ENCODE measurements at places on chromosomes 5 and 9.
A peak's percentile ranks its signal among the peaks of the same experiment; 100 is the strongest.

DNA sequence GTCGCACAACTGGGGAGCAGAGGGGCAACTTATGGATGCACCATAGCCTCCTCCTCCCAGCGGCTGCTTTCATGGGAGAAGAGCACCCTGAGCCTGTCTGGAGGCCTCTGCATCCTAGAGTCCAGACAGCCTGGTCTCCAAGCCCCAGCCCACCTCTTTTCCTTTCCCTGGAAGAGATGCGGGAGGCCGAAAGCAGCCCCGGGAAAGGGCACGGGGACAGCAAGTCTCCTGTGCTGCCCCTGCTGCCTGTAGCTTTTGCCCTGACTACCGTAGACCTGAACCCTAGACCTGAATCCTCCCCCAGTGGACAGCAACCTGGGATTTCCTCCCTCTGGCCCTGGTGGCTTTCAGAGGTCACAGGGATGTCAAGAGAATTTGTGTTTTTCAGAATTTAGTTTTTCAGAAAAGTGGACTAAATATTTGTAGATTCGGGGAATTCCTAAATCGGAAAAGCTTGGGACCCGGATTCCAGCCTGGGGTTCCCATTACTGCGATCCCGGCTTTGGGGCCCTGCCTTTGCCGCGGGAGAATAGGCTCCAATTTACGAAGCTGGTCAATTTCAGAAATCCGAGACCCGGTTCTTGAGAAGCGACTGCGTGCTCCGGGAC is 4.3 kb upstream of the PITX1 start:
- no peaks in the 10 kb centered on the region for H3K36me3 ChIP-seq
- H3K4me3 ChIP-seq: no peak overlapping the region
- H3K4me1 ChIP-seq: peaks cover under 1% of the 10 kb centered on the region
- H3K27me3 ChIP-seq: peaks cover 93% of the 10 kb centered on the region
- no peak for DNase-seq
- H3K27ac ChIP-seq: no peak overlapping the region

DNA sequence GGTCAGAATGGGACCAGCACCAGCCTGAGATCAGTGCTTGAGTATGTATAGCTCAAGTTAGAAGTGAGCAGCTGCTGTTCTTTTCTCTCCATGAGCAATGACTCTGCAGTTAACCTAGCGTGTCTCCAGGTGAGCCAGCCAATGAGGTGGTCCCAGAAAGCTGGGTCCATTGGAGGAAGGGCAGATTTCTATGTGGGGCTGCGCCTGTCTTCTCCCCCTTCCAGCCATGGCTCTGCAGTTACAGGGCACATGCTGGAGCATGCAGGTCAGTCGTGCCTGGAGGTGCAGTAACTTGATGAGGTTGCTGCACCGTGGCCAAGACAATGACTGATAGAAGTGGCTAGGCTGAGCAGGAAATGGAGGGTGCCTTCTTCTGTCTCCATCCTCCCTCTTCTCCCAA is 29.6 kb upstream of the CXCL14 start:
- H3K36me3 ChIP-seq: no peaks in the 10 kb centered on the region
- no peaks in the 10 kb centered on the region for H3K27me3 ChIP-seq
- peak overlapping the region; percentile 38 for H3K27ac ChIP-seq
- DNase-seq: no peak

GRCh38 chr9:2016408-2017330 is 1.5 kb downstream of the SMARCA2 start:
- H3K4me1 ChIP-seq: peaks cover 5% of the 10 kb centered on the region
- peak overlapping the region; percentile 76 for H3K4me3 ChIP-seq
- no peaks in the 10 kb centered on the region for H3K27me3 ChIP-seq
- no peaks in the 10 kb centered on the region for H3K36me3 ChIP-seq

GRCh38 chr9:23232831-23233230 is 593.2 kb downstream of the ELAVL2 start:
- no peaks in the 10 kb centered on the region for H3K36me3 ChIP-seq
- no peak overlapping the region for H3K27ac ChIP-seq

DNA sequence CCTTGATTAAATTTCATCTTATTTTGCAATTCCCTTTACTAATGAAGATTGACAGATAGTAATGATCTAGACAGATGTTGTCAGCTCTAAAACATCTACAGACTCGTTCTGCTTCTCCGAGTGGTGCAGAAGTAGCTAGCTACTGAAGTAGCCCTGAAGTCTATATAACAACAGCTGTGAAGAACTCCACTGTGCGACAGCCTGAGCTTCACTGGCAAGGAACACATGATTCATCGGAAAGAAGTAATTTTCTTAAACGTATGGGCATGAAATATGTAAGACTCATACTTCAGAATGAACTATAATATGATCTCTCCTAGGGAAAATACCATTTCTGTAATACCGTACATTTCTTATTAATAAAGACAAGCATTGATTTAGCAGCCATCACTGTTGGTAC is 96.2 kb downstream of the TRPM3 start:
- DNase-seq: no peak
- no peaks in the 10 kb centered on the region for H3K27me3 ChIP-seq
- H3K4me1 ChIP-seq: no peaks in the 10 kb centered on the region
- H3K27ac ChIP-seq: no peak overlapping the region
- no peaks in the 10 kb centered on the region for H3K36me3 ChIP-seq

- peak overlapping the region; percentile 82 for H3K27ac ChIP-seq
- H3K36me3 ChIP-seq: no peaks in the 10 kb centered on the region
- no peaks in the 10 kb centered on the region for H3K27me3 ChIP-seq
- no peak overlapping the region for H3K4me3 ChIP-seq
- H3K4me1 ChIP-seq: no peaks in the 10 kb centered on the region
Measured at GRCh38 chr5:176646049-176646706, 1.1 kb upstream of the TSPAN17 start.

GRCh38 chr9:123511326-123512277 is 155.6 kb downstream of the CRB2 start:
- no peaks in the 10 kb centered on the region for H3K36me3 ChIP-seq
- no peaks in the 10 kb centered on the region for H3K27me3 ChIP-seq
- DNase-seq: no peak
- H3K4me1 ChIP-seq: no peaks in the 10 kb centered on the region
- no peak overlapping the region for H3K27ac ChIP-seq
- H3K4me3 ChIP-seq: no peak overlapping the region

DNA sequence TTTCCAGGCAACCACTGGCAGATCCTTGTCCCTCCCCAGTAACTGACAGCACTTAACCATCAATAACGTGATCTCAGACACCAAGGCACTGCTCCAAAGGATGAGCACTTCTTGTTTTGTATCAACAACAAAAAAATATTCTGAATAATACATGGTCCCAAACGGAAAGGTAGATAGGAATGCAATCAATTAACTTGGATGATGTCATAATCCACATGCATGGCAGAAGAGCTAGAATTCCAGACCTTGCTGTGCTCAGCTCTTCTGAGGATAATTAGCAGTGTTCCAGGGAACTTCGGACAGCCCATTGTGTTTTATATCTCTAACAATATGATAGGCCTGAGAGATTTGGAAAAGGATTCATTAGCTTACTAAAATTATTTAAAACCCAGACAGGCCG is 288.4 kb upstream of the PCSK5 start:
- H3K36me3 ChIP-seq: no peaks in the 10 kb centered on the region
- H3K27ac ChIP-seq: no peak overlapping the region
- no peaks in the 10 kb centered on the region for H3K27me3 ChIP-seq
- DNase-seq: no peak
- H3K4me3 ChIP-seq: no peak overlapping the region

GRCh38 chr9:126411225-126411947 is 84.8 kb downstream of the MVB12B start:
- no peaks in the 10 kb centered on the region for H3K36me3 ChIP-seq
- no peak for DNase-seq
- no peak overlapping the region for H3K27ac ChIP-seq
- H3K4me3 ChIP-seq: no peak overlapping the region

DNA sequence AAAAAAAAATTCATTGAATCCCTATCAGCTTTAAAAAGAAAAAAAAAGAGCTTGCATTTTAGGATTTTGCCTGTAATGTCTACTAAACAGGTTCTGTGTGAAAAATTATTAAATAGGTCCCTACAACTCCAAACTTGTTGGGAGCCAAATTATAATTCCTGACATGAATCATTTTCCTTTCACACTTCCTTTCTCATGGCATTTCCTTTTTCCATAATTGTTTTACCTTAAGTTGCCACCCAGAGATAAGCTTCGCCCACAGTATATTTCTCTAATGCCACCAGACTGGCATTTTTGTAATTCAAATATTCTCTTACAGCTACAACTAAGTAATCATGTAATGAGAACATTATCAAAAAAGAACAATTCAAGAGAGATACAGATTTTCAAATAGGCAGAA is 348.8 kb downstream of the EFNA5 start:
- H3K4me3 ChIP-seq: no peak overlapping the region
- no peaks in the 10 kb centered on the region for H3K36me3 ChIP-seq
- no peak overlapping the region for H3K27ac ChIP-seq
- DNase-seq: no peak
- H3K4me1 ChIP-seq: no peaks in the 10 kb centered on the region
- no peaks in the 10 kb centered on the region for H3K27me3 ChIP-seq

DNA sequence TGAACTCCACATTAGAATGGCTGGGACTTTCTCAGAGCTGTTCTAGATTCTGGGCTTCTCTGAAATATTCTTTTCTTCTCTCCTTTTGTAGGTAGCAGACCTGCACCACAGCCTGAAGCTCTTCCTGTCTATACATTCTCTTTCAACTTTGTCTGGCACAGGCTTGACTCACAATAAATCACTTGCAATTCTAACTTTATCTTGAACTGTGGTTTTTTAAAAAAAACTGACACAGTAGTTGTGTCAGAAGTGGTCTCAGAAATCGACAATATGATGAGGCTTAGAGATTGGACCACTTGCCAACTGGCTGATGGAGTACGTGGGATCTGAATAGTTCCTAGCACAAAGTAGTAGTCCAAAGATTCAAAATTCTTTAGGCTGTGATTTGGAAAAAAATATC is 24.1 kb upstream of the CDH9 start:
- H3K4me1 ChIP-seq: no peaks in the 10 kb centered on the region
- H3K27ac ChIP-seq: no peak overlapping the region
- H3K4me3 ChIP-seq: no peak overlapping the region
- no peaks in the 10 kb centered on the region for H3K36me3 ChIP-seq
- H3K27me3 ChIP-seq: no peaks in the 10 kb centered on the region
- no peak for DNase-seq

- no peaks in the 10 kb centered on the region for H3K36me3 ChIP-seq
- H3K4me1 ChIP-seq: no peaks in the 10 kb centered on the region
- no peaks in the 10 kb centered on the region for H3K27me3 ChIP-seq
- H3K4me3 ChIP-seq: no peak overlapping the region
- no peak for DNase-seq
Measured at GRCh38 chr9:73459817-73460216, 308.2 kb downstream of the ANXA1 start.

DNA sequence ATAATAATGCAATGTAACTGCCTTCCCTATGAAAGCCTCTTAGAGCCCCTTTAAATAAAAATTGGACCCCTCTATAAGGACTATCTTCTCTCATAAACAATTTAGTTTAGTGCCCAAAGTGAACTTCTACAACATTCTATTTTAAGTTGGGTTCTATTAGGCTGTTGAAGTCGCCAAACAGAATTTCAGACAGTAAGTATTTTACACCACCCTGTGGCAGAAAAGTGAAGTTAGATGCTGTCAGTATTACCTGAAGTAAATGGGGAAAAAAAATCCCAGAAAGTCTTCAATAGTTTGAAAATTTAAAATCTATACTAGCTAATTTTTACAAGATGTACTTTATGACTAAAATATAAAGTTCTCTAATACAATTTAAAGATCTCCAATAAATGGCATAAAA is 29.5 kb downstream of the CAAP1 start:
- no peak overlapping the region for H3K27ac ChIP-seq
- H3K4me3 ChIP-seq: no peak overlapping the region
- no peaks in the 10 kb centered on the region for H3K27me3 ChIP-seq
- DNase-seq: no peak
- H3K4me1 ChIP-seq: no peaks in the 10 kb centered on the region

GRCh38 chr5:61327760-61328753 is 4.0 kb upstream of the ZSWIM6 start:
- no peaks in the 10 kb centered on the region for H3K27me3 ChIP-seq
- no peak overlapping the region for H3K4me3 ChIP-seq
- no peaks in the 10 kb centered on the region for H3K4me1 ChIP-seq
- DNase-seq: no peak
- H3K27ac ChIP-seq: no peak overlapping the region

DNA sequence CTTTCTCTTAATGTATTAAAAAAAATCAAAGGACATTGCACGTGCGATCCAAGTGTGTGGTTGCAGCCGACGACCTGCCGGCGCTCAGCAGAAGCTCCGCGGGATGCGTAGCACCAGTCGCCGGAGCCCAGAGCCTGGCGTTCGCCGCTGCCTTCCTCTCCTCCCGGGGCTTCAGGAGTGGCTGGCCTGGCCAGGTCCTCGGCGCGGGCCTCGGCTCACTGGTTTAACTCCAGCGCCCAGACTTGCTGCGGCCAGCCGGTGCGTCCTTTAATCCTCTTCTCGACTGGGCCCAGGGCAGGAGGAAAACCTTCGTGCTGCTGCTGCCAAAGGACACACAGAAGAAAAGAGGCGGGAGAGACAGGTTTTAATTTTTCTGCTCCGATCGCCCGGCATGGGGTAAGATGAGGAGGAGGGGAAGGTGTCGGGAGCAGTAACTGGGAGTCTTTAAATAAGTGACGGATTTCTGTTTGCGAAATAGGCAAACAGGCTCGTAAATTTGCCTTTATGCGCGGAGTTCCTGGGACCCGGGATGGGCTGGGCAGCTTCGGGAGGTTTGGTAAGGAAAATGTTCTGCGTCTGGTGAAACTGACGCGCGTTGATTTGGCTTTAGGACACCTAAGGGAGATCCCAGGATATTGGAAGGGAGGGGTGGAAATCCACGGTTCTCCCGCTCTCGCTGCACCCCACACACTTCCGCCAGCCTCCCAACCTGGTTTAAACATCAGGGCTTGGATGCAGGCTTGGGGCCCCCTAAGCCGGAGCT is 2.3 kb downstream of the HAND1 start:
- no peaks in the 10 kb centered on the region for H3K36me3 ChIP-seq
- H3K4me1 ChIP-seq: peaks cover 26% of the 10 kb centered on the region
- no peak overlapping the region for H3K27ac ChIP-seq

DNA sequence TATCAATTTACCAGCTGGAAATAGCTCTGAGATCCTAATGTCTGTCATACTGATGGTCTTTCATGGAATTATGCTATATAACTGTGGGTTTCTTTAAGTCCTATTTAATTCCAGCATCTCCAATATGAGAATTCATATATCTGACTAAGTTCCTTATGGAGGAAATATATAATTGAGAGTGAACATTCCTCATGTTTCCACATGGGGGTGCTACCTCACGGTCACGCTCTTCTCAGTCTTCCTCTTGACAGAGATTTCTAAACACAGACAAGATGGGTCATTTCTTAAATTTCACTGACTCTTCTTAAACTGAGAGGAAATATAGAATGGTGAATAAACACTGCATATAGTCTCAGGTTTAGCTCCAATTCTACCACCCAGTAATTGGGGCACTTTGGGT is 212.1 kb downstream of the SLF1 start:
- no peak overlapping the region for H3K27ac ChIP-seq
- H3K36me3 ChIP-seq: no peaks in the 10 kb centered on the region
- DNase-seq: no peak
- H3K27me3 ChIP-seq: no peaks in the 10 kb centered on the region
- no peaks in the 10 kb centered on the region for H3K4me1 ChIP-seq
- no peak overlapping the region for H3K4me3 ChIP-seq
